Skin of body (tissue), 3 donors: ENCODE measurements at places on chromosomes 13 and 19. TPM values are rescaled to one million over a fixed set of nuclear protein-coding genes. Genes with fewer than 3 reads are reported as not detected.

The CALR3 gene
- not detected for total RNA-seq

The OR7C2 gene
- total RNA-seq, result not detected

The CYP4F12 gene
- 8.1 TPM for total RNA-seq

The CCNA1 gene
- 0.59 TPM for total RNA-seq

The ZNF548 gene
- 35.6 TPM for total RNA-seq

The CEBPA gene
- total RNA-seq, result 70.0 TPM

The KCNC3 gene
- 0.59 TPM for total RNA-seq
